ENCODE measurements at places on chromosomes 7 and 10.

- DNase-seq = no peak
These were observed 536.0 kb upstream of the GALNT17 start for GRCh38 chr7:70595755-70596597.

GRCh38 chr10:72316748-72317435, 37.8 kb downstream of the DNAJB12 start:
- no peak for DNase-seq

DNA sequence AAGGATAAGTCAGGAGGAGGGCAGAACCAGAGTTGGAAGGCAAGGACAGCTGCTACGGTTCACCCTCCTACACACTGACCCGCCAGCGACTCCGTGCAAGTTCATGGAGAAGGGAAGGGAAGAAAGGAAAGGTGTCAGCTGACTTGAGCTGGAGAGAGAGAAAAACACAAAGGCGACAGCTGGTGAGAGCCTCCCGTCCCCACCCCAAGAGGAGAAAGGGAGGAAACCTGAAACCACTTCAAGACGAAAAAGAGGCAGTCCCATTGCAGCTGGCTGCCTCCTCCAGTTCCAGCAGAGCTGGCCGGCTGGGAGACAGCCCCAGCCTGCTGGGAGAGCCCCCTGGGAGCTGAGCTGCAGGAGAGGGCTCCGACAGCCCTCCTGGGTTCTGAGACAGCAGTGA, 75.2 kb downstream of the PARD3 start:
- peak; percentile 64 for DNase-seq

DNA sequence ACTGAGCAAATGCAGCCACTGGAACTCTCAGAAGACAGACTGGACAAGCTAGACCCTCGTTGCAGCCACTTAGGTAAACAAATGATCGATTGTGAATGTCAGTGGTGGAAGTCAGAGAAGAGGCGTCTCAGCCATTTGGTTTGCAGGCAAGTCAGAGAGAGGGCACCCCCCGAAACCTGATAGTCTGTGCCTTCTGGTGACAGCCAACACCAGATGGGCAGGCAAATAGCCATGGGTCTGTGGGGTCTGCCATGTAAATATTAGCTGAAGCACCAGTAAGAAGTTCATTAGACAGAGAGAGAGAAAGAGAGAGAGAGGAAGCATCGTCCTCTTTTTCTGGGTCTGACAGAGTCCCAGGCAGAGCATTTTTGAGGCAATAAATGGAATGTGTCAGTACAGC, 5.4 kb downstream of the PPP1R17 start:
- no peak for DNase-seq

DNA sequence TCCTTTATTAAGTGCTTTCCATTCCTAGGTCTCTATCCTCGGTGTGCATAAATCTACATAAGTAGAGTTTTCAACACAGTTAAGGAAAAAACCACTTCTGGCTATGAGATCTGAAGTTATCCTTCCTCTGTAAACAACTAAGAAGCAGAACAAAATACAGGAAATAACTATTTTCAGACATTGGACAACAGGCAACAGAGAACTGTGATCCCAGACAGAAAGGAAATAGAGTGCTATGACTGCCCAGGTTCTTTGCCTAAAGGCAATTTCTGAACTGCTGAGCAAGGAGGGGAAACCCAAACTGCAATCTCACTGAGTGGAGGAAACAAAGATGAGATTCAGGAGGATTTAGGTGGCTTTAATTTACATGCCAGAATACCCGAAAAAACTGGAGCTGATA, 285.4 kb downstream of the SNX13 start:
- no peak for DNase-seq

DNA sequence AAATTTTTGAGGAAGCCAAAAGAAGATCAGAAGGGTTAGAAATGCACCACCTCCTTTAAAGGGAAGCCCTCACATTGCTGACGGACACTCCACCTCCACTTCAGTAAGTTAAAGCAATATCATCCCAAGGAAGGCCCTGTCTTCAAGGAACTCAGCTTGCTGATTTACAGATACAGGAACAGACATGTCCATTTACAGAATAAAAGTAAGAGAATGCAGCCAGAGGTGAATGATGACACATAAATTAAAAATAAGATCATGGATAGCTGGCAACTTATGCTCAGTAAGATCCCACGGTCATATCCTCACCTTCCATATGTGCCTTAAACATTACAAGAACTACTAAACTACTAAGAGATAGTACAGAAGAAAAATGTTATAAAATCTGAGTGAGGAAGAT, 20.4 kb downstream of the GRB10 start:
- DNase-seq = no peak

GRCh38 chr10:12466704-12467305, 117.5 kb downstream of the CAMK1D start:
- DNase-seq = no peak

DNA sequence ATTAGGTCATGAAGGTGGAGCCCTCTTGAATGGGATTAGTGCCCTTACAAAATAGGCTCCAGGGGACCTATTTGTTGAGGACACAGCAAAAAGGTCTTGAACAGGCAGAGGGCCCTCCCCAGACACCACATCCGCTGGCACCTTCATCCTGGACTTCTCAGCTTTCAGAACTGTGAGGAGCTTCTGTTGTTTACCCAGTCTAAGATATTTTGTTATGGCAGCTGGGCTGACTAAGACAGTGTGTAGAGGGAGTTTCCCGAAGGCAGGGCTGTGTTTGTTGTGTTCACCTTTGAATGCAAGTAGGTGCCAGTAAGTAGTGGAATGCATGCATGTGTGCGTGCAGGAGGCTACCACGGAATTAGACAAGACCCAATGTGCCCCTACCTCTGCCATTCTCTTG, 106.7 kb downstream of the PTPRE start:
- no peak for DNase-seq

DNA sequence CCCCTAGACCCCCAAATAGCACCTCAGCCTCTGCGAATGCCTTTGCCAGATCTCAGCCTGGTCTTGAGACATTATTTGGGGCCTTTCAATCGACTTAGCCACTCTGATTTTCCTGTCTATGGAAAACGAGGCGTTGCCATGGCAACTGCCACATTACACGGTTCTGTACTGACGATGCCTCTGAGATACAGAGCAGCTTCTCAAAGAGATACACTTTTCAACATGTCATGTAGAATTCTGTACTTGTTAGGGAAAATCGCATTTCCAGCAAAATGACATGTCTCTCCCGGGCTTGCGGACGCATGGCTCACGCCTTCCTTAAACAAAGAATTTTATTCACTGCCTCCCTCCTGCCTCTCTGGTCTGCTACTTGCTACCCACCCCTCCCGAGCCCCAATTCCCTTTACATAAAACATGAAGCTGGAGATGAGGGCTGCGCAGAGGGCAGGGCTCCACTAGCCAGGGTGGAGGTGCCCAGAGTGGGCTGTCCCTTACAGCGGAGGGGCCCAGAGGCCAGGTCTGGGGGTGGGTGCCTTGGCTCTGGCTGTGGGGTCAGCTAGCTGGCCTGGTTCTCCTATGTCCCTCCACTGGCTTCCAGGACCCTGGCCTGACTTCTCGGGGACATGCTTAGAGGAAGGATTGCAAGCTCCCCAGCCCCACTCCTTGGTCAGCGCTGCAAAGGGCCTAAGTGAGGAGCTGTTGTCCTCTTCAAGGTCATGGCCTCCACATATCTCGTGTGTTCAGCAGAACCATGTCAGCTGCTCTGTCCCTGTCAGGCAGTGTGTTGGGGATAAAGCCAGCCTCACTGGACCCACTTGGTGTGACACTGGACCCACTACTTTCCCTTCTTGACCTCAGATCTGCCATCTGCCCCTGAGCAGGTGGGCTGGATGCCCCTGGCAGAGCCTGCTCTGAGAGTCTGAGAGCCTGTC, 342.5 kb downstream of the RPS24 start:
- DNase-seq = no peak

GRCh38 chr7:112770051-112770450, 20.1 kb downstream of the TMEM168 start:
- DNase-seq = no peak

Measured in AG08395 (cell line).